MV-4-11 (cell line): ENCODE measurements at places on chromosomes 3 and 15.

- no peak for DNase-seq
Observed at GRCh38 chr3:177640319-177640965, 443.2 kb upstream of the TBL1XR1 start.

GRCh38 chr3:172397716-172398405 is 50.4 kb downstream of the GHSR start:
- DNase-seq, result no peak

DNA sequence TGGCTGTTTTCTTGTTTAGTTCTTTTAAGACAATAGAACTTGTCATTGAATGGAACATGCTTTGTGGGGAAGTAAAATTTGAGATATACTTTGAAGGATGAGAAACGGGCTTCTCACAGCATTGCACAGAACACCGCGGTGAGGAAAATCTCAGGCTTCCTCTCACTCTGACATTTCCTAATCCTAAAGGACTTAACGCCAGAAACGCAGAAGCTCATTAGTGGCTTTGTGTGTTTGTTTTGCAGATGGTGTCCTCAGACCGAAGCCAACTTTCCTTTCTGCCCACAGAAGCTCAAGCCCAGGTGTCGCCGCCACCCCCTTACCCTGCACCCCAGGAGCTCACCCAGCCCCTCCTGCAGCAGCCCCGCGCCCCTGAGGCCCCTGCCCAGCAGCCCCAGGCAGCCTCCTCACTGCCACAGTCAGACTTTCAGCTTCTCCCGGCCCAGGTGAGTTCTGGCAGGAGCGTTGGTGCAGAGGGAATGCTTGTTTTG is 78.9 kb upstream of the BLM start:
- DNase-seq, result peak; percentile 91

DNA sequence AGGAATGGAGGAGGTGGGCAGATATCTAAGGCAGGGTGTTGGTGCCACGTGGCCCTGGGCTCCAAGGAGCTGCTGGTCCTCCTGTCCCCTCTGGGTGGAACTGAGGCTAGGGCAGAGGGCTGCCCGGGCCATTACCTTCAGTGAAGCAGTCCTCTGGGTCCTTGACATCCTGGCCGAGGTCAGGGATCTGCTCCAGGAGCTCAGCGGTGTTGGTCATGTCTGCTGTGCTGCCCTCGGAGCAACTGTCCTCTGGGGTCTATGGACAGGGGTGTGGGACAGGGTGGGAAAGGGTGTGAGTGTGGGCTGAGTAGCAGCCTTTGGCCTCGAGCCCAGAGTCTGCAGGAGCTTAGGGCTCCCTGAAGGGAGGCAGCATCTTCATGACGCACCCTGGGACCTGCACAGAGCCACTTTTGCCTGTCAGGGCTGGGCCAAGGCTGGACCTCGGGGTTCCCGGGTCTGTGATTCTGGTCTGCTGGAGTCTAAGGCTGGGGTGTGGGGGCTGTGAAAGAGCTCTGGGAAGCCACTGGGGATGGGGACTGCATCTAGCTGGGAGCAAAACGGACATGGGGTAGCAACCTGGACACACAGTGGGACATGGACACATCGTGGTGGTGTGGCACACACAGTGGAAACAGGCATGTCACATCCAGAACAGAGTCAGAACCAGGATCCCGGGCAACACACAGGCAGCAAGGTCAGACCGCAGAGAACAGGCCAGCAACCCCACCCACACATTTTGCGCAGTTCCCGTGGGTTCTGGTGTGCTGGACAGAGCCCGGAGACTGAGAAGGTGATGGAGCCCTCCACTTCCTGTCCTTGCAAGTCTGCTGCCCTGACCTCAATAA is 72.7 kb downstream of the SCN5A start:
- DNase-seq, result no peak

DNA sequence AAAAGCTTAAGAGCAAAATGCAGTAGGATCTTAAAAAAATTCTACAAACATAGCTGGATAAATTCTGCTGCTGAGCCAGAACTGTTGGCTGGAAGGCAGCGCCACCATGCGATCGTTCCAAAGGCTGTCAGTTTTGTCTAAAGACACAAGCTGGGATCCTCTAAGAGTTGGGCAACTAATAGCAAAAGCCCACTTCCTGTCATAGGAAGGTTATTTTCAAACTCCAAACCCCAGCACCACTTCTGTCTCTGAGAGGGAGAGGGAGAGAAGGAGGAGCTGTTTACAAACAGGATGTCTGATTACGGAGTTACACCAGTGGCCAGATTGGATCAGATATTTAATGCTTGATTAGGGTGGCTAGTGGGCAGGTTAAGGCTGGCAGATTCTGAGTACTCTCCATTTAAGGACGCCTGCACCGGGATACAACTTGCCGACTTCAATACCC is 44.0 kb downstream of the EIF4E3 start:
- DNase-seq, result peak; percentile 92
